ENCODE measurements at places on chromosomes 6 and 20.

- DNase-seq: no peak
Observed at GRCh38 chr6:25217302-25217701, 61.9 kb upstream of the CARMIL1 start.

DNA sequence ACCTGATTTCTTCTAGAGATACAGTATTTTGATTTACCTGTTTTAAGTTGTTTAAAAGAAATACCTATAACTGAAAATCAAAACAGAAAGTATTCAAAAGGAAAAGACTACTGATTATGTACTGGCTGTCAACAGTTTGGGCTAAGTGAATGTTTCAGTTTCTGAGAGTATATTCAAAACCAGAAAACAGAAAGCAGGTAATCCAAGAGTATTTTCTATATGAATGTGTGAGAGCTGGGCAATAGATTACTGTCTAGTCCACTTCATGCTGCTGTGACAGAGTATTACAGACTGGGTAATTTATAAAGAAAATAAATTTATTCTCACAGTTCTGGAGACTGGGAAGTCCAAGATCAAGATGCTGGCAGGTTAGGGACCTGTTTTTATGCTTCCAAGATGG, 261.0 kb downstream of the ARHGAP18 start:
- DNase-seq: no peak

GRCh38 chr6:43454696-43455530, 435 bp downstream of the DLK2 start:
- DNase-seq: peak; percentile 26

GRCh38 chr20:34536798-34537394, 20.7 kb downstream of the DYNLRB1 start:
- peak; percentile 45 for DNase-seq

- DNase-seq: no peak
Observed at GRCh38 chr6:71707059-71707458, 179.3 kb upstream of the RIMS1 start.

DNA sequence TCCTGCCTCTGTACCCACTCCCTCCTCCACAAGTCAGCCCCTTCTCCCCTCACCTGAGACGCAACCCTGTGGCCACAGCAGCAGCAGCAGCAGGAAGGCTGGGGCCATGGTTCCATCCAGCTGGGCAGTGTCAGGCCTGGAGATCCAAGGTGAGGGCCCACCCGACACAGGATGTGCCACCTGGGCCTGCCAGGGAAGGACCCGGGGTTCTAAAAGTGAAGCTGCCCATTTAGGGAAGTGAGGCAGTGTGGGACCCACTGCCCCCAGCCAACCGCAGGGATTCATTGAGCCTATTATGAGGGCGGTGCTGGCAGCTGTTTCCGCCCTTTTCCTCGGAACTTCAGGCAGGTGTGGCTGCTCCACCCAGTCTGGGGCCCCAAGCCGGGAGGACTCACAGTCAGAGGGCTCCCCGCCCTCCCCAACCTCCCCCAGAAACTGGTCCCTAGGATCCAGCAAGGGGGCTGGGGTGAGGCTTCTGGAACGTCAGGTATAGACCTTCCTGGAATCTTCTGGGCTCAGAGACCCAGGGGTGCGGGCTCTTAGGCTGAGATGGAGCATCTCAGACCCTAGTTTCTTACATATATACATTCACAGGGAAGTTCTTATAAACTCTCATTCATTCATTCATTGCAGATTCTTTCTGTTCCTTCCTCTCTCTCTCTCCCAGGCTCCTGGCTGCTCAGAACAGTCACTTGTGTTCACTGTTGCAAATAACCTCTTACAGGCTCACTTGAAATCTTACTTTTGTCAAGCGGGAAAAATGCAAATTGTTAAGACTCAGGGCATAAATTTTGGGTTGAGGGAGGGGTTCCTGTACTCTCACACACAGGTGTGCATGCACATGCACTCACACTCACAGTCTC, at the start of gene TREML2:
Gene TREML2 (minus strand): TSS at position 249 of the 863 bp plus-strand sequence. CDS start 141 bp downstream, at position 108.
- peak; percentile 44 for DNase-seq

GRCh38 chr6:112307707-112308106, 39.4 kb upstream of the RFPL4B start:
- no peak for DNase-seq

- DNase-seq: peak; percentile 41
Observed at GRCh38 chr6:32940656-32941213, at the start of gene HLA-DMB. Gene HLA-DMB (minus strand): TSS chr6:32941028. CDS start chr6:32940807, 221 bp downstream.

- DNase-seq: no peak
Observed at GRCh38 chr6:125219361-125219895, 65.9 kb downstream of the TPD52L1 start.

DNA sequence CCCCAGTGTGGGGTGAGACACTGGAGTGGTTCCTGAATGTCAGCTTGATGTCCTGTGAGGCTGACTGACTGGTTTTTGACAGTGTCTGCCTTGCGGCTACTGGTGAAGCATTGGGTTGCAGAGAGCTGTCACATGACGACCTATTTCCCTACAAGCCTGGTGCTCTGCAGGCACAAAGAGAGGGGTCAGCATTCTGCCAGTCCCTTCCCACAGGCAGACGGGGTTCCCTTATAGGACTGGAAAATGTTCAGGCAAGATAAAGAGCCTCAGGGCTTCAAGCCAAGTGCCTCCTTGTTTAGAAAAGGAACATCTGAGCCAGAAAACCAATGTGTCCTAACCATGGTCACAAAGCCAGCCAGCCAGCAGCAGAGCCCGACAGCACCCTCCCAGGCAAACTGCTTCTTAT, 11.0 kb downstream of the LY86 start:
- no peak for DNase-seq

GRCh38 chr6:131400054-131400778, 172.8 kb upstream of the ARG1 start:
- DNase-seq: no peak
